ENCODE measurements at places on chromosomes 4 and X. TPM values are rescaled to one million over a fixed set of nuclear protein-coding genes. Genes with fewer than 3 reads are reported as not detected.

DNA sequence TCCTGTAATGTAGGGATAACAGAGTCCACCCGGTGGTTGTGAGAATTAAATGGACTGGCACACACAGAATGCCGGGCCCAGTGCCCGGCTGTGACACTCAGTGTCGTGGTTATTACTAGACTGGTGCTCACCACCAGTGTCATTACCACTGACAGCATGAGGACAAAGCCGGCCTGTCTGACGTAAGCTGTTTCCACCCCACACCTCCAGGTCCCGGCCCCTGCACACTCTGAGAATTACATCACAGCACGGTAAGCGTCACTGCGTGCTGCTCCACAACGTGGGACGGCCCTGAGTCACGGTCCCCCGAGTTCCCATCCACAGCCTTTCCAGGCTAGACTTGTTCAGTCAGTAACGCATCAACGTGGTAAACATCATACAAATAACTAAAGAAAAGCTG is 22.9 kb downstream of the FAT1 start:
- no peak for DNase-seq
- H3K36me3 ChIP-seq, result no peaks in the 10 kb centered on the region
- no peak overlapping the region for H3K4me3 ChIP-seq
- no peaks in the 10 kb centered on the region for H3K4me1 ChIP-seq

Gene CT45A2
- not detected for total RNA-seq

Gene VSIG4
- not detected for total RNA-seq

Gene DUX4
- not detected for total RNA-seq

Gene ASB12
- not detected for total RNA-seq

Gene ESX1
- total RNA-seq, result not detected

- no peak for DNase-seq
- H3K27ac ChIP-seq, result no peak overlapping the region
- H3K27me3 ChIP-seq, result no peaks in the 10 kb centered on the region
Measured at GRCh38 chrX:34893741-34894140, 48.9 kb upstream of the FAM47B start.

GRCh38 chr4:123843137-123843536 is 446.5 kb downstream of the SPRY1 start:
- no peak for DNase-seq
- H3K4me3 ChIP-seq, result no peak overlapping the region
- H3K27ac ChIP-seq, result no peak overlapping the region
- H3K36me3 ChIP-seq, result no peaks in the 10 kb centered on the region
- H3K4me1 ChIP-seq, result no peaks in the 10 kb centered on the region

DNA sequence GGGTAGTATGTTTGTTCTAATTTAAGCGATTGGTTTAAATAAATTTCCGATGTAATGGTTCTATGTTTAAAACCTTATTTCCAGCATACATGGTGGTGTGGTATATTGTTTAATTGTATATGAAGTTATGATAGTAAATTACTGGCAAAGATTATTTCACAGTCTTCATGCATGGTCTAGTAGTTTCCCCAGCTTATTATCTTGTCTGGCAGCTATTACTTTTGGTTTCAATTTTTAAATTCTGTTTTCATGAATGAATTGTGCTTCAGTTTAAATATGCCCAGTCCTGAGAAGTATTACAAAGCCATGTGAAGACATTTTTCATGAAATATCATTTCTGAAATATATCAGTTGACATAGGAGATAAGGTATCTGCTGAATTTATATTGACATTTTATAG is 6.3 kb downstream of the ALG13 start:
- H3K27me3 ChIP-seq, result no peaks in the 10 kb centered on the region
- H3K4me1 ChIP-seq, result peaks cover 27% of the 10 kb centered on the region
- no peak for DNase-seq
- H3K4me3 ChIP-seq, result no peak overlapping the region
- H3K27ac ChIP-seq, result no peak overlapping the region

- peaks cover 5% of the 10 kb centered on the region for H3K4me1 ChIP-seq
- H3K36me3 ChIP-seq, result no peaks in the 10 kb centered on the region
- H3K27me3 ChIP-seq, result peaks cover 36% of the 10 kb centered on the region
- DNase-seq, result no peak
Measured at GRCh38 chr4:56272003-56272402, 115.3 kb downstream of the AASDH start.

GRCh38 chrX:154046031-154046781 is 26.5 kb upstream of the IRAK1 start:
- peaks cover 25% of the 10 kb centered on the region for H3K36me3 ChIP-seq
- no peak overlapping the region for H3K4me3 ChIP-seq
- H3K27ac ChIP-seq, result no peak overlapping the region
- no peak for DNase-seq
- H3K27me3 ChIP-seq, result no peaks in the 10 kb centered on the region
- H3K4me1 ChIP-seq, result peaks cover 40% of the 10 kb centered on the region

Data from activated CD4-positive, alpha-beta memory T cell treated with anti-CD3 and anti-CD28 coated beads for 36 hours (primary cell).